ENCODE measurements at places on chromosomes 2 and 18.

DNA sequence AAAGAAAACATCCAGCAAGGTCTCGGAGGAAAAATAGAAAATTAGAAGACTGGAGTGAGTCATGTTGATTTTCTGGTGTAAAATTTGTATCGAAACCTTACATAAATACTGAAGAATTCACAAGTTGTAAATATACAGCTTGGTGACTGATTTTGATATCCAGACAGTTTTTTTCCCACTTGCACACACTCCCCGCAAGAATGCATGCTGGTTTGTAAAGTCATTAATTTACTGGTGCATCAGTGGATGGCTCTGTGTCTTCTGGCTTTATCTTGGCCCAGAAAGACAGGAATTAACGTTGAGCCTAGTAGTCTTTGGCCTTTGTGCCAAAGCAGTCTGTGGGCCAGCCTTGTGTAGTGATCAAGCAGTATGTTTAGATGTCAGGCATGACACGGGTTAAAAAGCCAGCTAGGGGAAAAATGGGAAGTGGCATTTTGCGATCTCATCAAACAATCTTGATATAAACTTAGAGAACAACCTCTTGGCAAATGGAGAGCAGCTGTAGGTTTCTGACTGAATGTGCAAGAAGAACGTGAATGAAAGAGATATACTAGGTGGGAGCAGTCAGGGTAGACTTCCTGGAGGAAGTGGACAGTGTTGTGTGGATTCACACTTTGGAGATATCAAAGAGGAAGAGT, 22.7 kb upstream of the CASP8 start:
- no peak for DNase-seq

GRCh38 chr2:239957681-239958472, 67.3 kb downstream of the NDUFA10 start:
- DNase-seq: no peak

GRCh38 chr2:126891681-126892500, 6.8 kb upstream of the TEX51 start:
- DNase-seq: no peak

- DNase-seq: no peak
These were observed 4.8 kb downstream of the PJVK start for GRCh38 chr2:178455947-178456346.

- no peak for DNase-seq
These were observed 616 bp upstream of the TAF1B start for GRCh38 chr2:9842487-9843228.

DNA sequence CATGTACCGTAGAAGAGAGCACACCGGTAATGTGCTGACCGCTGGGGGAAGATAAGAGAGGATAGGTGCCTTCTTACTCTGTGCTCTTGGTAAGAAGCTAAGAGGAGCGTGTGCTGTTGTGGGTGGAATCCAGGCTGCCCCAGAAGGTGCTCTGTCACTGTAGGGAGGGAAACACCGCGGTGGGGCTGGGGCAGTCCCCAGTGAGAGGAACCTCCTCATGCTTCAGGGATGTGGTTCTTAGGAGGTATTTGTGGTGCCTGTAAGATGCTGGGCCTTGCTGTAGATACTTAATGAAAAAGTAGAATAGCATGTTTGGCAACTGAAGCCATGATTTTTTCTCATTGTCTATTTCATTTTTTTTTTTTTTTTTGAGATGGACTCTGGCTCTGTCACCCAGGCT, 1.1 kb downstream of the COLEC11 start:
- no peak for DNase-seq

DNA sequence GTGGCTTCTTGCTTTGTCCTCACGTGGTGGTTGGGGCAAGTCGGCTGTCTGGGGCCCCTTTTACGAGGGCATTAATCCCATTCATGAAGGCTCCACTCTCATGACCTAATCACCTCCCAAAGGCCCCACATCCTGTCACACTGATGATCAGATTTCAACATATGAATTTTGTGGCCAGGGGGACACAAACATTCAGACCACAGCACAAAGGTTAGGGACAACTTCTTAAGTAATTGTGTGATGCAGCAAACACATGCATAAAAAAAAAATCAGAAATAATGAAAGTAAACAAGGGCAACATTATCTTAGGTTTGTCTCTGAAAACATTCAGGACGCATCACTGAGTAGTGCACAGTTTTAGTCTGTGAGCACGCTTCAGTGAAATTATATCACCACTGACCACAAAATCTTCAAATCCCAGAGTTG, 54.2 kb upstream of the FRZB start:
- no peak for DNase-seq

GRCh38 chr2:111061191-111061590, 59.5 kb upstream of the BCL2L11 start:
- no peak for DNase-seq

DNA sequence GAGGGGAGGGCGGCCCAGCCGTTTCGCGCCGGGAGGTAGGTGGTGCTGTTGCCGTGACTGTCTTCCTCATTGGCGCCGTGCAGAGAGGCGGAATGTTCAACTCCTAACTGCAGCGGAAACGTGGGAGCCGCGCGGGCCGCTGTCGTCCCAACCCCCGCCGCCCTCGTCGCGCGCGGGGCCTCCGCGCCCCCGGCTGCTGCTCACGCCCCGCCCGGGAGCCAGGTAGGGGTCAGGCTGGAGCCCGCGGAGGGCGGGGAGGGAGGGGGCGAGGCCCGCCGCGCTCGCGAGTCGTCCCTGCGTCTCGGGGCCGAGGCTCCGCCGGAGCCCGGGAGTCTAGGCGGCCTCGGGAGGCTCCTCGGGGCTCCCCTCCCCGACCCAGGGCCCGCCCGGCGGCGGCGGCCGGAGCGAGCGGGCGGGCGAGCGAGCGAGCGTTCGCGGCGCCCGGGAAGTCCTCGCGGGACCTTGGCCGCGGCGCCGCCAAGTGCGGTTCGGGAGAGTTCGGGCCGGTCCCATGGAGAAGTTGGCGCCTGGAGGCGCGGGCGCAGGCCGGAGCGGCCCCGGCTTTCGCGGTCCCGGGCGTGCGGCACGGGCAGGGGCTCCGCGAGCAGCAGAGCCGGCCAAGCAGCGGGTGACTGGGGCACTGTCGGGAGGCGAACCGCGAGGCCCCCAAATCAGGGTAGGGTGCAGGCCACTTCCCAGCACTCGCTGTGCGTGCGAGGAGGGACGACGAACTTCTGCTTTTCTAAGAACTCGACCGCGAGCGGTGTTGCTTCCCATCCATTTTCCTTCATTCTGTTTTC, at the start of gene MAP3K20:
Gene MAP3K20 (plus strand): TSS at position 66 of the 800 bp plus-strand sequence. CDS start 15,186 bp downstream, outside the sequence.
- no peak for DNase-seq

DNA sequence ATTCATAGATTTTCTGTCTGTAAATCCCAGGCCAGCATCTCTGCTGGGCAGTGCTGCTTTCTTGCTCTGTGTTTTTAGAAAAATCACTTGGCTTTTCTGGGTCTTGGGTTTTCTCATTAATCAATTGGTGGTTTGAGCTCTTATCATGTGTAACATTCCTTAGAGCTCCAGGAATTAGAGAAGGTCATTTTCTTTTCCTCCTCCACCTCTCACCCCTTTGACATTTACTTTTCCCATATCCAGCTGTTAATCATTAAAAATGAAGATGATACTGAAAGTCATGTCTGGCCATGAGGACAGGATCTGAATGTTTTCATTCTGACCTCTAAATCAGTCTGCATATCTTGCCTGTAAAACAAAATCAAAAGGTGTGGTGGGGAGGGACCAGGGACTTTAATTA, 111.0 kb downstream of the LRRTM1 start:
- DNase-seq: no peak

DNA sequence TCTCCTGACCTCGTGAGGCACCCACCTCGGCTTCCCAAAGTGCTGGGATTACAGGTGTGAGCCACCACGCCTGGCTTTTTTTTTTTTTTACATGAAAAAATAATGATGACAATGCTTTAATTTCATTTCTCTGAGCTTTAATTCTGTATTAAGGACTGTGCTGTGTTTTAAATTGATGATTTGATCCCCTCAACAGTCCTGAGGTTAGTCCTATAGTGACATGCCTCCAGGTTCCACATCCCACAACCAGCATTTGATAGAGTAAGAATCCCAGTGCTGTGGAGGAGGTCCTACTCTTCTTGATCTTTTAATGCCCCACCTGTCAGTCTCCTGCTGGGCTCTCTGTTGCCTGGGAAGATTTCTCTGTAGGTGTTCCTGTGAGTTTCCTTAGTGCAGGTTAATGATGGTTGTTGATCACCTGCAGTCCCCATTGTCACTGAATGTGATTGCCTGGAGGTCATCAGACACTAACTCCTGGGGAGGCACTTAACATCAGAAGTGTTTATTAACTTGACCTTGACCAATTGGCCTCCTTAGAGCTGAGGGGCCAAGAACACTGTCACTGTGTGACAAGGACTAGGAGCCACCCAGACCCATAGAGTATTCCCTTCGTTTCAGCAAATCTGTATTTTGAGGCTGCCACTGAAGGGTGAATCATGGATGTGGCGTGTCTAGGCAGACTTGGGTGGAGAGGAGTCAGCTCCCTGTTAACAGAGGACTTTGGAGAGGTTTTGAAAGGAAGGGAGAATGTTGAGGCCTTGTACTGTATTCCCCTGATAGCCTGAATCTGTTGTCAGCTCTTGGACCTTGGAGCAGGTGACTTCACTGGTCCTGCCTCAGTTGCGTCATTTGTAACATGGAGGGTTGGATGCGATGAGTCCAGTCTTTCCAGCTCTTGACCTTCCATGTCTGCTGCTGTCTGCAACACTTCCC, 11.5 kb downstream of the ASAP2 start:
- DNase-seq: no peak

- DNase-seq: no peak
These were observed 379.3 kb downstream of the SOX11 start for GRCh38 chr2:6071519-6071918.

- DNase-seq: no peak
These were observed 1582.3 kb upstream of the TMEFF2 start for GRCh38 chr2:193776988-193777387.

- no peak for DNase-seq
These were observed 2092.7 kb upstream of the PIK3C3 start for GRCh38 chr18:39862341-39862740.

GRCh38 chr18:13294309-13294708, 75.7 kb downstream of the LDLRAD4 start:
- DNase-seq: no peak

DNA sequence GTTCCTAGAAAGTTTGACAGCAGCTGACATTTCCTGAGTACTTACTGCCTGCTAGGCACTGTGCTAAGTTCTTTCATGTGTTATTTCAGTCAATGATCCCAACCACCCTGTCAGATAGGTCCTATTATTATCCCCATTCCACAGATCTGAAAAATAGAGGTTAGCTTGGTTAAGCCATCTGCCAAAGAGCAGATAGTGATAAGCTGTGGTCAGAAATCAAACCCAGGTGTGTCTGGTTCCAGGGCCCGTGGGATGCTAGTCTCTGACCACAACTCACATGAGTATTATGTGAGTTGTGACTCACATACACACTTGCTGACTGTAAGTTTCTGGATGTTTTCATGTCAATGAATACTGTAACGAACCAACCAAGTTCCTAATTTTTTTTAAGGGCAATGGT, 132.0 kb upstream of the APCDD1 start:
- no peak for DNase-seq

GRCh38 chr18:8619041-8619440, 9.8 kb downstream of the RAB12 start:
- DNase-seq: no peak

- DNase-seq: no peak
These were observed 26.1 kb upstream of the INO80D start for GRCh38 chr2:206112108-206112507.

DNA sequence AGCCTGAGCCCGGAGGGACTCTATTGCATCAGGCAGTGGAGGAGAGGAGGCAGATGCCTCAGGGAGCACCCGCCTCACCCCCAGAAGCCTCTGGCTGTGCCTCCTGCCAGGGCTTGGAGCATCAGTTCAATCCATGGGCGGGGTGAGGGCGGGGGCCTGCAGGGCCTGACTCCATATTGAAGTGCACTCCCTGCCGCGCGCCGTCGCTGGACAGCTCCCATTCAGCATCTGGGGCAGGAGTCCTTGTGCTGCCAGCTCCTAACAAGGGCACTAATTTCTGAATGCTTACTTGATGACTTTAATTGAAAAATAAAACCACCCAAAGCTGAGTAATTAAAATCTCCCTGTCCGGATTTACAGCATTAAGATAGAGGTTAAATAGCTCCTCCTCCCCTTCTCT, 23.8 kb downstream of the C1QL2 start:
- no peak for DNase-seq

- no peak for DNase-seq
These were observed 53.7 kb downstream of the ZBTB7C start for GRCh38 chr18:48355276-48356115.

GRCh38 chr2:225171350-225171749, 129.1 kb upstream of the DOCK10 start:
- DNase-seq: no peak

GRCh38 chr2:52918551-52918950, 849.1 kb upstream of the CHAC2 start:
- no peak for DNase-seq

- DNase-seq: no peak
These were observed 315.4 kb downstream of the NCKAP5 start for GRCh38 chr2:133252780-133253355.
